ENCODE measurements at places on chromosomes 5 and 9.

GRCh38 chr9:128937310-128938165 lies 9.9 kb downstream of the DOLK start:
- DNase-seq = no peak

- DNase-seq = no peak
Measured at GRCh38 chr5:16521521-16522483, 56.2 kb upstream of the ZNF622 start.

GRCh38 chr9:132260846-132261245 lies 93.9 kb downstream of the SETX start:
- no peak for DNase-seq

- no peak for DNase-seq
Measured at GRCh38 chr9:121700165-121700831, 48.9 kb downstream of the DAB2IP start.

DNA sequence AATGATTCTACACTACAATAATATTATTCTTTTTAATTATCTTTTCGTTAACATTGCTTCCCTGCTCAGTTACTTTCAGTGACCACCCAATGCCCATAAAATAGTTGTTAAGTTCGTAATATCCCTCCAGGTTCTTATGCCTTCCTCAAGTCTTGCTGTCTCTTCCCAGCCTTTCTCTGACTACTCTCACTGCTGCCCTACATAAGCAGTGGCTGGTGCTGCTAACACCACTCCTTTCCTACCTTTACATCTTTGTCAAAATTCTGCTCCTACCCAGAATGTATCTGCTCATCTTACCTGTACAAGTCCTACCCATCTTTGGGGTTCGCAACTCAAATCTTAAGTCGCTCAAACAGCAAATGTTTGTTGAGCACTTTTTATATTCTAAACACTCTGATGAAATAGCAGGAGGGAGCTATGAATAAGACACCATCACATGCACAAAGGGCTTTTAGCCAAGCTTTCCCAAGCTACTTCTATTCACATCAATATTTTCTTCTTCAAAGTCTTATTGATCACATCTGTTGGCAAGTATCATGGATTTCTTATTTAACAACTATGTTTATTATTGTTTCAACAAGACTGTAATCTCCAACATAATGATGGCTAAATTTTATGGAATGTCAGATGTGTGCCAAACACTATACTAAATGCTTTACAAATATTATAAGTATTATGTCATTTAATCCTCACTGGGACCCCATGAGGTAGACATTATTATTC lies 29.5 kb downstream of the SLC25A46 start:
- no peak for DNase-seq

DNA sequence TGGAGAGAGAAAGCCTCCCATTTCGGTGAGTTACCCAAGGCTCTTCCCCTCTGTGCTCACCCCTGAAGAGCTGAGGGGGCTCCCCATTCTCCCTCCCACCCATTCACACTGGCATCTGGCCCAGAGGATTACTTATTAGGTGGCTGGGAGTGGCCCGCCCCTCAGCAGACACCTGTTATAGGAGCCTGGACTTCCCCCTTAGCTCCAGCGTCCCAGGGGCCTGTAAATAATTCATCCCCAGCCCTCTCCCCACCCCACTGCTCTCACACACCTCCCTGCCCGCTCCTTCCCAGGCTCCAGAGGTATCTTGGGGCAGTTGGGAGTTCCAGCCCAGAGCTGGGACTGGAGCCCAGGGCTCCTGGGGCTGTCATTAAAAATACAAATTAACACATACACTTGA lies 11.6 kb upstream of the SLC6A7 start:
- DNase-seq = no peak

GRCh38 chr5:10578293-10578665 lies 14.4 kb downstream of the ANKRD33B start:
- DNase-seq = no peak

DNA sequence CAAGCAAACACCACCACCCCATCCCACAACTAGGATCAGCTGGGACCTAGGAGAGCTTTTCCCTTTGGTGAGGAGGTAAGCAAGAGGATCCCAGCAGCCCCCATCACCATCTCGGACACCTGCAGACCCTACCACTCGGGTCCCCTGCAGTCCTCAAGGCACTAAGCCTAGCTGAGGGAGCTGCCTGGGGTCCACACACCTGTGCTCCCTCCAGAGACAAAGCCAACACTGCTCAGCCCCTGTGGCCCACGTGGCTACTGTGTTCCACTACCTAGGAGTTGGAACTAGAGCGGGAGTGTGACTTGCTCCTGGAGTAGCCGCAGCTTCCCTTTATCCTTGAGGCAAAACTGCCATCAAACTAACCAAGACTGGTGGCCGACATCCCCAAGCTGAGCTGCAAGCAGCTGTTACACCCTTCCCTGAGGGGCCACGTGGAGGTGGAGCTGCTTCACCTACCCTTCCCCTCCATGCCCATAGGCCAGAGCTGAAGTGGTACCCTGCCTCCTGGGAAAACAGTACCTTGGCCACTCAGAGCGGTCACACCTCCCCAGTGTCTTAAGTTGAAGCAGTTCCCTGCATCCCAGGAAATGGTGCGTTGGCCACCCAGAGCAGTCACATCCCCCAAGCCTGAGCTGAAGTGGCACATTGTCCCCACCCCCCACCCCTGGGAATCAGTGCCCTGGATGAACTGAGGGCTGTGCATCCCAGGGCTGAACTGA lies 205.5 kb downstream of the CACNA1B start:
- no peak for DNase-seq

DNA sequence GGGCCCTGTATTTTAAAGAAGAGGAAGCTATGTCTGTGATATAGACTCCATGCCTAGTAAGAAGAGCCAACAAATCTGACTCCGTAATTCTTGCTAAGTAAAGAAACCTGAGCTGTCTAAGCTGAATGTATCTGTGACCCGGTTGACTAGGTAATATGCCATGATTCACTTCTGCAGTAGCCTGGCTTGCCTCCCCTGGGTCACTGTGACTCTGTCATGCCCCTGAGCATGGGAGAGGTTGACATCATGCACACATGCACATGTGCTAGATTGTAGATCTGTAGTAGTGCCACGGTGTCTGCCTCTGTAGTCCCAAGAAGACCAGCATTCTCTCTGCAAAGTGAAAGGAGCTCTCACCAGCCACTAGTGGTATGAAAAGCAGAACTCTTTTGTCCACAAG lies 9.1 kb downstream of the SLC22A5 start:
- DNase-seq = no peak

Measured in central memory CD4-positive, alpha-beta T cell (primary cell).